Cerebellar nuclear complex (tissue), 1 donor: ENCODE measurements at places on chromosomes 3 and 15.

GRCh38 chr3:53146319-53146891, 14.6 kb upstream of the PRKCD start:
- DNase-seq = no peak

- DNase-seq = no peak
Observed at GRCh38 chr15:57387564-57388076, 11.3 kb downstream of the CGNL1 start.

DNA sequence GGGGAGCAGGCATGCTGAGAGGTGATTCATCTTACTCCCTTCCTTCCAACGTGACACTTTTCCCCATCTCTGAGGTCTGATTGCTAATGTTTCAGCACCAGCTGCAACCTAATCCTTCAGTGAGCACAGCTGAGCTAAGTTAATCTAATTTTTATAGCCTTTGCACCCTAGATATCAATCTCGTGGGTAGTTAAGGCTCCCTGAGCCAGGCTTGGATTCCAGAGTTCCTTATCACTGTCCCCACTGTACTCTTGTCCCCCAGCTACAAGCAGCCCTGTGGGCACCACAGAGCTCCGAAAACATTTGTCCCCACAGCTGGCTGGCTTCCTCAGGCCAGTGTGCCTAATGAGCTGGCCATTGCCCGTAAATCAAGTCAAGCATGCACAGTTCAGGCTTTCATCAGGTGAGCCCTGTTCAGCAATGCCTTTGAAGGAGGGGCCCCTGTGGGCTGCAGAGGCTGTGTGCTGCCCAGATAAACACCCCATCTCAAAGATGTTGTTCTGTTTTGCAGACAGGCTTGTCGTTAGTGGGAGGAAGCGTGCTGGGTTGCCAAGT, 376.9 kb upstream of the RASGRP1 start:
- DNase-seq = no peak

GRCh38 chr3:183328164-183328563, 75.1 kb downstream of the B3GNT5 start:
- no peak for DNase-seq

GRCh38 chr15:67803996-67804843, 21.1 kb upstream of the SKOR1 start:
- DNase-seq = no peak

DNA sequence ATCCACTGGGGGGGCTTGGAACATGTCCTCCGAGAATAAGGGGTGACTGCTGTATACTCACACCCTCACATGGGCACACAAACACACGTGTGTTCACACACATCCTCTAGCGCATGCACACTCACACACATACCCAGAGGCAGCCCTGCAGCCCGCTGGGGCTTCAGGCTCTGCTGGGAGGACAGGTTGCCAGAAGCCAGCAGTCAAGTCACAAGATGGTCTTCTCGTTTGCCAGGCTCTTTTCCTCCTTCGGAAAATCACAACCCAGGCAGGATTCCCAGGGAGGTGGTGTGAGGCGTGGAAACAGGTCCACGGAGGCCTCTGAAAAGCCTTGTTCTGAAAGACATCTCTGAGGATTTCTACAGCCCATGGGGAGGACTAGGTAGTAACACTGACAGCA, 26.8 kb downstream of the MEGF11 start:
- DNase-seq = peak; percentile 26

DNA sequence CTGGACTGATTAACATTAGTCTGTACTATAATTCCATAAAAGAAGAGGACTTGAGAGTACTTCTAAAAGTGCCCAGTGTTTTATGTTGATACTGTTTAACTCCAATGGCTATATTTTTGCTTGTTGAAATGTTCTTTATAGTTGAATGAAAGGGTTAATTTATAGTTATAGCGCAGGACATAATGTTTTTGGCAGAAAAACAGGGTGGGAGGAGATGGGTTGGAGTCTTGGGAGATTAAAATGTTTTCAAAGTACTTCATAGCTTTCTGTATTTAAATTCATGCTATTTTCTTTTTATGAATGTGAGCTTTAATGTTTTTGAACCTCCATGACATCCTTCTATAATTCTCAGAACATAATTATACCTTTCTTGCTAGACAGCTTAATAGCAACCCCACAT, 108.2 kb downstream of the CNTN3 start:
- DNase-seq = no peak

GRCh38 chr3:116265976-116266584, 179.2 kb downstream of the LSAMP start:
- no peak for DNase-seq

DNA sequence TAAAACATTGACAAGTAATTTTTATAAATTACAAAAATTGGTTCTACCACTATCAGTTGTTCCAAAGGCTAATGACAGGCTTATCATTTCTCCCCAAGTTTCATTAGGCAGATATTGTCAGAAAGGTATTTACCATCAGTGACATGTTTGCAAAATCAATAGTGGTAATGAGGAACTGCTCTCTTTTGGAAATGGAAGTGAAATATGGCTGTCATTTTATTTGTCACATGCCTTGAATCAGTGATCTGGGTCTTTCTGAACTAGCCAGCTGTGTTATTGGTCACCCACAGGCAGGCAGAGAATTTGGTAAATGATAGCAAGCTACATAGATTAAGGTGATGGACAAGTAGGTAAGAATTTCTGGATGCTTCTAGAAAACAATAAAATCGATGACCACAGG, 268.0 kb upstream of the ARHGEF26 start:
- DNase-seq = no peak
